ENCODE measurements at places on chromosomes 13 and 19.

- DNase-seq: no peak
Observed at GRCh38 chr19:430701-431100, 21.8 kb upstream of the C2CD4C start.

DNA sequence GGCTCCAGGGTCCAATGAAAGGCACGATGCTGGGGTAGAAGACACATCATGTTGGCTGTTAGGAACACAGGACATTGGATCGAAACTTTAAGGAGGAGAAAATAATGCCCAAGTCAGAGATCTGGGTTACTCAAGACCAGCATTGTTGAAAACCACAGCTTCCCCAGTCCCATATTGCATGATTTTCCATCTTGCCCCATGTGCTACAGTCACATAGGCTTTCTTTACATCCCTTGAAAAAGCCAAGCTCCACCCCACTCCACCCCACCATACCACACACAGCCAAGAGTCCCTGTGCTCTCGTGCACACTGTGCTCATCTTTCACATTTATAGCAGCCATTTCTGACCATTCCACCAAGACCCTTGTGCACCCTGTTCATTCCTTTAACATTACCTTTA, 636.2 kb downstream of the DIAPH3 start:
- DNase-seq: no peak

- peak; percentile 41 for DNase-seq
Observed at GRCh38 chr19:46428239-46429135, at the start of gene PNMA8C. Gene PNMA8C (minus strand): TSS chr19:46428936. CDS start chr19:46428359, 577 bp downstream.

DNA sequence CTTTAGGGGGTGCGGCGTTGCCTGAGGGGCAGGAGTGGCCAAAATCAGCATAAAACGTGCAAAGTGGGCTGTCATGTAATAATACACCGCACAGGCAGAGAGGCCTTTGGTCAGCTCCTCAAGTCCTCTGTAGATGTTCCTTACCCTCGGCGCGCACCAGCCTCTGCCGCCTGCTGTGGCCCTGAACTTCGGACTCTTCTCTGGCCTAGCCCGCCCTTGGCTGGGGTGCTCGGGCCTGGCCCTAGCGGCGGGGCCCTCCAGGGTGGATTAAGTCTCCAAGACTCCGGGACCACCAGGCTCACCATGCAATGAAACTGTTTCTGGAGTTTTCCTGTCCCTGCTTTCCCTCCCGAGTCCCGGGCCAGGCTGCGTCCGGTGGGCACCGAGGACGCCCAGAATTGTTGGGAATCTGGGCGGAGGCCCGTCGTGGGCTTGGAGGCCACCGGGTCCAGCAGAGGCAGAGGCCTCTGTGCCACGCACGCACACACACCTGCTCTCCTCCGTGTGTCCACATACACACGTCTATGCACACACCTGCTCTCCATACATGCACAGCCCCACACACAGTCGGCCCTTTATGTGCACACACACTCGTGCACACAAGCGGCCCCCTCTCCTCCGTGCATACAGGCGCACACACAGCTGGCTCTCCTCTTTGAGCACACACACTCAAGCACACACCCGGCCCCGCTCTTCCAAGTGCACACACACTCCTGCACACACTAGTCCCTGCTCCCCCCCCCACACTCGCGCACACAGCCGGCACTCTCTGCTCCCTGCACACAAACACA, 1.5 kb upstream of the TFDP1 start:
- DNase-seq: no peak
